HAP-1 (cell line): ENCODE measurements at places on chromosomes 1 and 21.

DNA sequence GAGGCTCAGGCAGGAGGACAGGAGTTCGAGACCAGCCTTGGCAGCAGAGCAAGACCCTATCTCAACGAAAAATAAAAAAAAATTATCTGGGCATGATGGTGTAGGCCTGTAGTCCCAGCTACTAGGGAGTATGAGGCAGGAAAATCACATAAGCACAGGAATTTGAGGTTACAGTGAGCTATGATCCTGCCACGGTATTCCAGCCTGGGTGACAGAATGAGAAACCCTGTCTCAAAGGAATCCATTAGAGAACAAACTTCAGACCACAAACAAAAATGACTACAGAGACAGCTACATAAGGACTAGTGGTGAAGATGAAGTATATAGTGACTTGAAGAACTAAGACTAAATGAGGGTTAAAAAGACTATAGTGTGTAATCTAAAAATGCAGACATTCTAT is 233.1 kb downstream of the RERE start:
- no peak for DNase-seq

DNA sequence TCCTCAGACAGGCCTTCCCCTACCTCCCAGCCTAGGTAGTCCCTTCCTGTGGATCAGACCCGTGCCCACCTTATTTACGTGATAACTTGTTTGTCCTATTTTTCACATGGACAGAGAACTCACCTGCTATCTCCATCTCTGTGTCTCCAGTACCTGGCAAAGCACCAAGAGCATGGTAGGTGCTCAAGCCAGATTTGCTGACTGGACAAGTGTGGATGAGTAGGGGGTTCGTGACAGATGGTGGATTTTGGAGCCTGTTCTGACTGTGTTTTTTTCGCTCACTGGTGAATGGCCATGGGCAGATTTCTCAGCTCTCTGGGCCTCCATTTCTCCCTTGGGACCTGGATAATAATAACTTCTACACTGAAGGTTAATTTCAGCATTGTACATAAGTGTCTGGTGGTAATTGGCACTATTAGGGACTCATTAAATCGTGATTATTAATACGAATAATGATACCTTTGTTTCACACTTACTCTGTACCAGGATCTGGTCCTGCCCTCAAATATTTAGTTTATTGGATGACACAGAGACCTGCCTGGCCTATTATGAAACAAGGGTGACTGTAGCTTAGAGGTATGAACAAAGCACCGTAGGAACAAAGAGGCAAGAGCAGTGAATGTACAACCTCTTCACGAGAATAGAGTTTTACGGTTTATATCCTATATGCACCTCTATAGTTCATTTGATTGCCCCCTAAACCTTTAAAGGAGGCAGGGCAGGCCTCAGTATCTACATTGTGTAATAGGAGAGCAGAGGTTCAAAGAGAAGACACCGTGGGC is 24.5 kb upstream of the SLC26A9 start:
- no peak for DNase-seq

- DNase-seq = no peak
Observed at GRCh38 chr1:160755911-160756848, 17.1 kb downstream of the SLAMF7 start.

DNA sequence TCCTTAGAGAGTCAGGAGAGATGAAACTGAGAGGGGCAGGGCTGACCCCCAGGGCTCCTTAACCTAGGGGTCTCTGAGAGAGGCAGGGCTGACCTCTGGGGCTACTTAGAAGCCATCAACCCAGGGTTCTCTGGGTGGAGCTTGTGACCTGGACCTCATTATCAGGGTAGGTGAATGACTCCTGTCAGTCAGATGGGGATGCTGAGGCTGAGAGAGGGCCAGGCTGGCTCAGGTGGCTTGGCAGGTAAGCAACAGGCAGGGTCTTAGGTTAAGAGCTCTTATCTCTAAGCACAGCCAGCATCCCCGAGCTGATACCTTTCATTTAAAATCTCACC is 160.9 kb downstream of the PTPRU start:
- no peak for DNase-seq

- DNase-seq = no peak
Observed at GRCh38 chr1:161138431-161138830, 6.0 kb upstream of the DEDD start.

GRCh38 chr1:239566074-239566473 is 179.7 kb downstream of the CHRM3 start:
- DNase-seq = no peak

GRCh38 chr1:160169553-160170399 is 18.4 kb downstream of the ATP1A4 start:
- DNase-seq = no peak

- DNase-seq = no peak
Observed at GRCh38 chr1:207261971-207262370, 59.5 kb upstream of the CD55 start.

DNA sequence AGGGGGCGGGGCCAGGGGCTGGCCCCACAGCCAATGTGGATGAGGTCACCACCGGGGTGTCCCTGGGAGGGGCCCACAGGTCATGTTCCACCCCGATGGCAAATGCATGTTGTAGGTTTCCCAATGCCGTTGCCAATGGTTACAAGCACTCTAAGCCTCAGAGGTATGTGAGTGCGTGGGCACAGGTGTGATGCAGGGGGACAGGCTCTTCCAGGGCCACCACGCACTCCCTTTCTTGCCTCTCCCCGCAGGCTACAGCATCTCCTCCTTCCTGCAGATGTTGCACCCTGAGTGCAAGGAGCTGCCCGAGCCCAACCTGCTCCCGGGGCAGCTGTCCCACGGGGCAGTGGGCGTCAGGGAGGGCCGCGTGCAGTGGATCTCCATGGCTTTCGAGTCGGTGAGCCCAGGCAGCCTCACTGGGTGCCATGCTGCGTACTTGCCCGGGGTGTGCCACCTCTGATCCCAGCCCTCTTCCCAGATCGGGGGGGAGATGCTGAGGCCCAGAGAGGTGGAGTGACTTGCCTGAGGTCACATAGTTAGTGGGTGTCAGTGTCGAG is 52.4 kb downstream of the DISP3 start:
- no peak for DNase-seq

DNA sequence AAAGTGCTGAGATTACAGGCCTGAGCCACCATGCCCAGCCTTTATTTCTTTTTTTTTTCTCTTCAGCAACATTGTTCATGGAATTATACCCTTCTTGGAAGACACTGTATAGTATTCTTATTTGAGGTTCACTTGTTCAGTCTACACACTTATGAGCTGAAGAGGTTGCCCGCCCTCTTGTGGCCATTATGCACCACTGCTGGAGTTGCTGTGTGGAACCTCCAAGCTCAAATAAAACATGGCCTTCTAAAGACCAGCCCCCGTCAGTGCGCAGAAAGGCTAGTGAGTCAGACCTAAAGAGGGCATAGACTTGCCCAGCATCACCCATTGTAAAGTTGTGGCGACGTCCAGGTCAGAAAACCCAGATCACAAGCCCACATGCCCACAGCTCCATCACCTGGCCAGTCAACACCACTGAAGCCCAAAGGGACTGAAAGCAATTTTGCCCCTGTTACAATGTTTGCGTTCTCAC is 20.4 kb downstream of the LURAP1 start:
- peak; percentile 81 for DNase-seq

DNA sequence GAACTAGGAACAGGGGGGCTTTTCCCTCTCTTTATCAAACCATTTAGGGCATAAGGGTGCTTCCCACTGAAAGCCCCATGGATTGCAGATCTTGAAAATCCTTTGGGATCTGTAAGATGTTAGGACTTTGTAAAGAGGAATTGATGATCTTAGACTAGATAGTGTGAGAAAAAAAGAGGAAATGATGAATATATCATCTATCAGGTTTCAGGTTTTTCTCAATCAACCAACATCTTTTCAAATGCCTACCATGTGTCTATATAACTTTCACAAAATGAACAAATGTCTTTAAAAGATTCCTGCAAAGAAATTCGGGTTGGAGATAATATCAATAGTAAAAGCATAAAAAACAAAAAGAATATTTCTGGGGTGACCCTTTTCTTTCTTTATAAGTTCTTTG is 50.1 kb downstream of the KCNC4 start:
- no peak for DNase-seq

DNA sequence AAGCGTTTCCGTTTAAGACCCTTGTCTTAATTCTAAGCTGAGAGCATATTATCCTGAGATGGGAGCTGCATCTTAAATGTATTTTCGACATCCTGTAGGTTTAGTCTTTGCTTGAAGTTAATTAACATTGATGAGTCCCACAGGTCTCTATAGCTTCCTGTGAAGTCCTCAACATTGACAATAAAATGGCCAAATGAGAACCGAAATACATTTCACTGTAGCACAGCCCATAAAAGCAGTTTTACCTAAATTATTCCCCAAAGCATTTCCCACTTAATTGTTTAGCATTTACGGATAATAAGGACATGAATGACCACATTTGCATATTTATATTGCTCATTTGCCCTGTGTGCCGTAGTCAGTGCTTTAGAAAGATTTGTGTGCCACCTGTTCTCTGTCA is 116.4 kb downstream of the CRB1 start:
- no peak for DNase-seq

DNA sequence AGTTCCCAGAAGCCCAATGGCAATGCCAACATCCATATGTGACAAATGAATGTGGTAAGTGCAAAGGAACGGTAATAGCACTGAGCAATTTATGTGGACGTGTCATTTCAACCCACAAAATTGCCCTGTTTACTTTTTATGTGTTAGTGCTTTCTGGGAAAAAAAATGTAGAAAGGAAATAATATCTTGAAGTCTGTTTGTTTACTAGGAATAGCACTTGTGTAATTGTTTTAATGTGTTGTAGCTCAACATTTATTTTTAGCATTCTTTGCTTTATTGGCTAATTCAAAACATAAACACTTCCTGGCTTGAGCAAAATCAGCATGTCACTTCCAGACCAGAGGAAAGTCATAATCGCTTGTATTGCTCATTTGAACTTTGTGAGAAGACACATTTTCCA is 224.8 kb upstream of the KCNK2 start:
- DNase-seq = no peak

GRCh38 chr1:9691108-9691445 is 39.5 kb downstream of the PIK3CD start:
- DNase-seq = no peak

DNA sequence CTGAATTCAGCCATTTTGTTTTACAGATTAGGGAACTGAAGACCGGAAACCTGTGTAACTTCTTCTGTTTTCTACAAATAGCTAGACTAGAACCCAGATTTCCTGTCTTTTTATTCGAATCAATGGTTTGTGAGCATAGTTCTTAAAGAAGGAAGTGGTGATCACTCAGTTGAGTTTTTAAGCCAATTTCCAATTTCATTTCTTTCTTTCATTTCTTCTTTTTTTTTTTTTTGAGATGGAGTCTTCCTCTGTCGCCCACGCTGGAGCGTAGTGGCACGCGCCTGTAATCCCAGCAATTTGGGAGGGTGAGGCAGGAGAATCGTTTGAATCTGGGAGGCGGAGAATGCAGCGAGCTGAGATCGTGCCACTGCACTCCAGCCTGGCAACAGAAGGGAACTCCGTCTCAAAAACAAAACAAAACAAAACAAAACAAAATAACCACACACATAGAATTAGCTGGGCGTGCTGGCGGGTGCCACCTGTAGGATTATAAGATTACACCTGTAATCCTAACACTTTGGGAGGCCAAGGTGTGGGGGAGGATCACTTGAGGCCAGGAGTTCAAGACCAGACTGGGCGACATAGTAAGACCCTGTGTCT is 3.0 kb upstream of the MDM4 start:
- DNase-seq = no peak

GRCh38 chr1:19770436-19771190 is 29.1 kb downstream of the TMCO4 start:
- no peak for DNase-seq

DNA sequence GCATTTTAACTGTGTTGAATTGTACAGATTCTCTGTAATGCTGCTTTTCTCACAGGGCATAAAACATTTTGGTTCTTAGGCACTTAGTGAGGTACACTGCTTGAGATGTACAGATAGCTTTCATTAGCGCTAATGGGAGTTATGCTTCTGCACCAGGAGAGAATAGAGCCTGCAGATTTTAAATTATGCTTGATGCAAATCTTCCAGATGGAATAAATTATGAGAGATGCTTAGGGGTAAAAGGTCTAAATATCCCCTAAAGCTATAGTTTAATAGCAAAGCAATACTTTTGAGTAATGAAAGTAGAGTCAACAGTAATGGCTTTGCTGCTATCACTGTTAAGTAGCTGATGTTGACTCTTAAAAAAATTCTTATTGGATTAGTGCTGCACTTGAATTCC is 248.9 kb downstream of the S1PR1 start:
- no peak for DNase-seq

- DNase-seq = peak; percentile 24
Observed at GRCh38 chr1:202578001-202578504, 132.2 kb downstream of the SYT2 start.

GRCh38 chr1:155760751-155761475 is 72.0 kb downstream of the DAP3 start:
- no peak for DNase-seq

GRCh38 chr1:147808025-147808424 is 47.6 kb upstream of the GJA5 start:
- DNase-seq = no peak

GRCh38 chr1:247347477-247348222 is 16.0 kb upstream of the ZNF496 start:
- DNase-seq = no peak

GRCh38 chr1:53285969-53286760 is 41.7 kb downstream of the LRP8 start:
- DNase-seq = no peak

- DNase-seq = no peak
Observed at GRCh38 chr1:239123260-239123659, 263.1 kb upstream of the CHRM3 start.

- DNase-seq = no peak
Observed at GRCh38 chr1:56961426-56961825, 4.4 kb downstream of the C8B start.

GRCh38 chr21:38837806-38838461 is 32.2 kb downstream of the ETS2 start:
- no peak for DNase-seq

DNA sequence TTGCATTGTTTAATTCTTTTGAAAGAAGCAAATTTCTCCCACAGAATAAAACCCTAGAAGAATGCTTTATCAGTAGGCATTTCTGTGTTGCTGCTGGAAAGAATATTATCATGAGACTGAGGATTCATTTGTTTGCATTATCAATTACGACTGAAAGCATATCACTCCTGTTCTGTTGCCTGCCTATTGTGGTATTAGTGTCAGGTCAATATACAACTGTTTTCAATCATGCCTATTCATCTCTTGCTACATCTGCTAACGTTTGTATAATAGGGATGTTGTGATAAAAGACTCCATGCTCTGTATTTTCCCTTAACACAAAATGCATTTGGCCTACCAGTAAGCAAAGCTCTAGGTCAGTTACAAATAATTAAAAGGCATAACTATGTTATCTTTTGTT is 221.5 kb downstream of the PTPRC start:
- no peak for DNase-seq

GRCh38 chr1:18575620-18576019 is 55.0 kb upstream of the PAX7 start:
- DNase-seq = no peak

DNA sequence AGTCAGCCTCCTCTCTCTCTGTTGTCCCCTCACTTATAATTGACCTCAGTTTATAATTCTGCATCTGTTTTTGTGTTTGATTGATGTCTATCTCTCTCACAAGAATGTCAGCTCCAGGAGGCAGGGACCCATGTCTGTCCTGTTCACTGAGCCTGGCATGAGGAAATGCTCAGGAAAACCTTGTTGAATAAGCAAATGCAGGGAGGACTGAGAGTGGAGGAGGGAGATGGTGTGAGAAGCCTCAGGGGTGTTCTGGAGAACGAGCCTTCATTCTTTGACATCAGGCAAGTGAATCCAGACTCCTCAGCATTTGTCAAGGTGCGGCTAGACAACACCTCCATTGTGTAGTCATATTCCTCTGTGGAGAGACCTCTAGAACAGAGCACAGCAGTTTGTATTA is 45.5 kb downstream of the MAN1C1 start:
- no peak for DNase-seq
